Activated T-helper 1 cell treated with anti-CD3 and anti-CD28 coated beads, Interleukin-12 subunit alpha, Interleukin-12 subunit beta, Interleukin-2, Interleukin-4 antibody, amounts not matched to agents 30 ng/mL and 10 ng/mL and 1 ng/mL, durations not matched to agents 14 hours and 24 hours and 36 hours (primary cell): ENCODE measurements at places on chromosomes 6 and 20. TPM values are rescaled to one million over a fixed set of nuclear protein-coding genes. Genes with fewer than 3 reads are reported as not detected.

PAX1 gene
- total RNA-seq: not detected in 2 replicates

- DNase-seq: no peak
Observed at GRCh38 chr6:118746825-118747174, 95.4 kb upstream of the CEP85L start.

DNA sequence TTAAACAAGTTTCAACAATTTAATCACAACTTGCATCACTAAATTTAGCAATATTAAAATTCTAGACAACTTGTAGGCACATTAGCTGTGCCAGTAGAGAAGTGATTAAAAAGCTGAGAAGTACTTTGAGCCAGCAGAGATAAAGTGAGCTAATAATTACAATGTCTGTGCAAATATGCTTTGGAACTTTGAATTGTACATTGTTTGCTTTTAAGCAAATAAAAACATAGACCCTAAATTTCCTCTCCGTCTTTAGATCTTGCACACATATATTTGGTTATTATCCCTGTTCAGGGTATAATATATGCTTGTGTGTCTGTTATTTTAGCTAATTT is 44.2 kb upstream of the DEFB112 start:
- DNase-seq: no peak

DNA sequence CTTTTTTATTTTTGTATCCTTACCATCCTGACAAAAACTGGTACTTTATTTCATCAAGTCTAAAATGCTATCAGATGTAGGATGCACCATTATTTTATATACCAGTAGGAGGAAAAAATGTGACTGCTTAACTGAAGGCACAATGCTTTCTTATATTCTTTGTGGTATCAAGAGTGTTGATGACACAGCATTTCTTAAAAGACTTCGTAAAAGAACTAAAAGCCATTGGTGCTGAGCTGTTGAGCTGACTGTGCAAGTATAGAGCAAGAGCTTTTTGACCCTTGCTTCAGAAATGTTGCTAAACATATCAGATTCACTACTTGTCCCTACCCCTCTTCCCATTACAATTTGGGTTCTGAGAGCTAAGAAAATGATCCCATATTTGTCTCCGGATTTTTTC is 17.5 kb downstream of the SF3B5 start:
- no peak for DNase-seq

- no peak for DNase-seq
Observed at GRCh38 chr6:1179571-1180459, 132.1 kb upstream of the FOXQ1 start.

DNA sequence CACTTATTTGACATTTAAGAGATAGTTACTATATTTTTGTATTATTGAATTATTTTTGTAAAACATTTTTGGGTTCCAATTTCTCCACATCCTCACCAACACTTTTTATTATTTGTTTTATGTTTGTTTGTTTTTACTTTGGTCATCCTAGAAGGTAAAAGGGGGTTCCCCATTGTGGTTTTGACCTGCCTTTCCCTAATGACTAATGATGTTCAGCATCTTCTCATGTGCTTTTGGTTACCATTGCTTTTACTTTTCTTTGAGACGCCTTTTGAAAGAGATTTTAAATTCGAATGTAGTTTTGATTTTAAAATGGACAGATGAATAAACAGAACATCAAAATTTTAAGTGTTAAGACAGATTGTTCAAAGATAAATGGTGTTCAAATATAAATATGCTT is 46.9 kb downstream of the AK9 start:
- no peak for DNase-seq
